ENCODE measurements at places on chromosomes 5 and 9. TPM values are rescaled to one million over a fixed set of nuclear protein-coding genes. Genes with fewer than 3 reads are reported as not detected.

Gene SPINK4
- polyA plus RNA-seq, result 5.1 TPM

Gene PCDHGB5
- 0.12 TPM for polyA plus RNA-seq

Gene IRF1
- polyA plus RNA-seq, result 5.9 TPM

Gene PPP3R2
- polyA plus RNA-seq, result not detected

All from K562 (cell line).